ENCODE measurements at places on chromosomes 6 and 20.
A peak's percentile ranks its signal among the peaks of the same experiment; 100 is the strongest.

DNA sequence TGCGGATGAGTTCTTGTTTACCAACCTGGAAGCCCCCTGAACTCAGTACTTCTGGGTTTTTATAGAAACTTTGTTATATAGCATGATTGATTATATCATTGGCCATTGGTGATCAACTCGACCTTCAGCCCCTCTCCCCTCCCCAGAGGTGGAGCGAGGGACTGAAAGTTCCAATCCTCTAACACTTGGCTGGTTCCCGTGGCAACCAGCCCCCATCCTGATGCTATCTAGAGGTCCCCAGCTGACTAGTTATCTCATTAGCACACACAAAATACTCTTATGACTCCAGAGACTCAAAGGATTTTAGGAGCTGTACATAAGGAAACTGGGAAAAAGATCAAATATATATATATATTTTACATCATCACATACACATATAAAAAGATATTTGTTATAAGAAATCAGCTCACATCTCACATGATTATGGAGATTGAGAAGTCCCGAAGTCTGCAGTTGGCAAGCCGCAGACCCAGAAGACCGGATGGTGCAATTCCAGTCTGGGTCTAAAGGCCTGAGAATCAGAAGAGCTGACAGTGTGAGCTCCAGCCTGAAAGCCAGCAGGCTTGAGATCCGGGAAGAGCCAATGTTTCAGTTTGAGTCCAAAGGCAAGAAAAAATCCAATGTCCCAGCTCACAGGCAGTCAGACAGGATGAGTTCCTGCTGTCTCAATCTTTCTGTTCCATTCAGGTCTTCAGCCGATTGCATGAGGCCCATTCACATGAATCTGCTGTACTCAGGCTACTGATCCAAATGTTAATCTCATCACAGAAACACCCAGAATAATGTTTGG is 179.3 kb upstream of the DTNBP1 start:
- DNase-seq = no peak

DNA sequence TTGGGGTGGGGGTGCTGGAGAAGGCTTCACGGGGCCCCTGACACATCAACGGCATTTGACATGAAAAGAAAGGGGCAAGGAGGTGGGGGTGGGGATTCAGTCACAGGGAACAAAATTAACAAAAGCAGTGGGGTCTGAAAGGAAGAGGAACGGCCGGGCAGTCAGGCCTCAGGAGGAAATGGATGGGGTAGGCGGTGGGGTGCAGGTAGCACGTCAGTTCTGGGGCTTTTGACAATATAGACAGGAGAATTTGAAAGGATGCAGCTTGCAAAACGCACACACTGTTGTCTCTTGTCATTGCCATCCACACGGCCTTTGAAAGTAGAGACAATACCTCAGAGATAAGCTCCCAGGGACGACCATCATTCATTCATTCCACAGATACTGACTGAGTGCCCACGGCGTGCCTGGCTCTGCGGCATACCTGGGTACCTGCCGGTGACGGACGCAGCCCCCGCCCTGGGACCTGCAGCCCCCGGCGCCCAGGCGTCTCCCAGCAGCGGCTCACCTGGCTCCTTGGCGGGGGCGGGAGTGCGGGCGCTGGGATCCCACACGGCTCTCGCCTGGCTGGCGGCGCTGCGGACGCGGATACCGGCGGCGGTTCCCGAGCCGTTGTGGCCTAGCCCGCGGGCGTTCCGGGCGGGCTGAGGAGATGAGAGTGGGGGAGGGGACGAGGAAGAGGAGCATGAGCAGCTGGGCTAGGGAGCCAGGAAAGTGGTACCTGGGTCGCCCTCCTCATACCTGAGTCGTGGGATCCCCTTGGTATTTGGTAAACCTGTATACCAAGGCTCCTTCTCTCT is at the start of gene SLC26A8:
Gene SLC26A8, minus strand, starts transcription at position 646 of the 800 bp plus-strand sequence. CDS start 4,934 bp downstream, outside the sequence.
- no peak for DNase-seq

DNA sequence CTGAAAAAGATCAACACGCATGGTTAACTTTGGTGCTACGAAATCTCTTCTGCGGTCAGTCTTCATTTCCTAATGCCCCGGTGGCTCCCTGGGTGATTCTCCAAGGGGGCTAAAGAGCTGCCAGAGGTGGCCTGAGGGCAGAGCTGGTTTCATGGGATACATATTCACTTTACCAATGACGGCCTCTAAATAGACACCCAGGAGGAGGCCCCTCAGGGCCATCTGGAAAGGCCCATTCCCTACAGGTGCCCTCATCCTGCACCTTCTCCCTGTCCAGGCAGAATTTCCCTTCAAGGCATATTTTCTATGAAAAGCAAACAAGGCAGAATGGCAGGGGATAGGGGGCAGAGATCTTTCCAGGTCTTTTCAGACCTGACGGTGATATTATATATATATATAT is 12.5 kb downstream of the BNIP5 start:
- no peak for DNase-seq

DNA sequence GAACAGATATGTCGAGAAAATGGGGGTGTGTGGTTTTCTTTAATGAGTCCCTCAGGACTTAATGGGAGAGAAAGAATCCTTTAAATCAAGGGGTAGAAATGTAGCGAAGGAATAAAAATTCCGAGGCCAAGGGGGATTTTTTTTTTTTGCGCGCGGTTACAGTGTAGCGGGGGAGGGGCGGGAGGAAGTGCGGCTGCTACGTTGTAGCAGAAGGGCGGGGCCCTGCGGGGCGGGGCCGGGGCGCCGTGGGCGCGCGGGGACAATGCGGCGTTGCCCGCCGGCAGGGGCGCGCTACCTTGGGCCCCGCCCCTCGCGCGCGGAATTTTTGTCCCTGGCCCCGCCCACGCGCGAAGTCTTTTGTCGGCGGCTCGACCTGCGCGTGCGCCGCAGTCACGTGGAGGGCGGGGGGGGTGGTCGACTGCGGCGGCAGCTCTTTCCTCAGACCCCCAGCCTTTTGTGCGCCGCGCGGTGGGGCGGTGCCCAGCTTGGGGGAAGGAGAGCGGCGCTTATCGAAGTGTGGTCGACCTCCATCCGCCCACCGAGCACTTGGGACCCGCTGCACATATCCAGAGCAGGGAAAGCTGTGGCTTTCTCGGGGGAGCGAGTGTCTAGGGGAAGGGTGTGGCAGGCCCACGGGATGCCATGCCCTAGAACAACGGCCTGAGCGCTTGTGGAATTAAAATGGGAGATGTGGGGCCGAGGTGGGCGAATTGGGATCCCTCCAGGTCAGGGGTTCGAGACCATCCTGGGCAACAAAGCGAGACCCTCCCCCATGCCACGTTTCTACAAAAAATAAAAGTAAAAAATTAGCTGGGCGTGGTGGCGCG is 1.3 kb downstream of the TUBB start:
- peak; percentile 93 for DNase-seq

DNA sequence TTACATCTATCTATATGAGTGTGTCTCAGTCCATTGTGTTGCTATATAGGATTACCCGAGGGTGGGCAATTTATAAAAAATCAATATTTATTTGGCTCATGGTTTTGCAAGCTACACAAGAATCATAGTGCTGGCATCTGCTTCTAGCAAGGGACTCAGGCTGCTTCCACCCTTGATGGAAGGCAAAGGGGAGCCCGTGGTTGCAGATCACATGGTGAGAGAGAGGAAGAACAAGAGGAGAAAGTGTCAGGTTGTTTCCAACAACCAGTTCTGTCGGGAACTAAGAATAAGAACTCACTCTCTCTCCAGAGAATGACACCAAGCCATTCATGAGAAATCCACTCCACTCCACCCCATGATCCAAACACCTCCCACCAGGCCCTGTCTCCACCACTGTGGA is 48.2 kb upstream of the TENT5A start:
- no peak for DNase-seq

- DNase-seq = no peak
Measured at GRCh38 chr20:45372646-45373352, 5.3 kb downstream of the TP53TG5 start.

DNA sequence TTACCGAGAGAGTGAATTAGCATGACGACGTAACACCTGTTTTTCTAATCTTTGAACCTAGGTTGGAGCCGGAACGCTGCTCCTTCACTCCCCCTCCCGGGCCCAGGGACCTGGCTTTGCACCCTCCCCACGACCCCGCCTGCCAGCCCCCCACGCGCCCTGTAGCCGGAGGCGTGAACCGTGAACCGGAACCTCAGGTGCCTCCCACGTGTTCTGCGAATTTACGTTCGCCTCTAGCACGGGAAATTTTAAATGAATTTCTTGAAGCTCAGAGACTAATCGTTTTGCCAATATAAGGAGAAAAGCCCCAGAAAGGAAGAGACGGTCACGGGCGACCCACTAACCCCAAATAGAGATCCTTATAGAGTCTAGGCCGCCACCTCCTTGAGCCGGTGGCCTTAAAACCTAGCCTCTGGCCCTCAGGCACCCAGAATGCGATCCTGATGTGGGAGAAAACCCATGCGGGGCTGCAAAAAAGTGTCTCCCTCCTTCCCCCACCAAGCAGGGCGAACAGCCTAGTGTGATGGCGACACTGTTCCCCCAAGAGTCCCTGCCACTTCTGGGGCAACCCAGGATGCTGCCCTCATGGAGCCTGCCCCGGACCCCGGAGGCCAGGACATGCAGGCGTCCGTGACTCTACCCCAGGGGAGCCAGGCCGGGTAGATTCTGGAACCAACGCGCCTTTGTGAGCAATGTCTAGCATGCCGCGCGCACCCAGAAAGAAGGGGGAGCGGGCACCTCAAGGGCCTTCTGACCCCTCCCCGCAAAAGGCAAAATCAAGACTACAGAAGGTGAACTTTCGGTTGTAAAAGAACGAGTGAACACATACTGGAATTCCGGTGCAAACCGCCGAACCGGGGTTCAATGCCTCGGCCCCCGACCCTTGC is 2.7 kb upstream of the SIM1 start:
- DNase-seq = no peak

DNA sequence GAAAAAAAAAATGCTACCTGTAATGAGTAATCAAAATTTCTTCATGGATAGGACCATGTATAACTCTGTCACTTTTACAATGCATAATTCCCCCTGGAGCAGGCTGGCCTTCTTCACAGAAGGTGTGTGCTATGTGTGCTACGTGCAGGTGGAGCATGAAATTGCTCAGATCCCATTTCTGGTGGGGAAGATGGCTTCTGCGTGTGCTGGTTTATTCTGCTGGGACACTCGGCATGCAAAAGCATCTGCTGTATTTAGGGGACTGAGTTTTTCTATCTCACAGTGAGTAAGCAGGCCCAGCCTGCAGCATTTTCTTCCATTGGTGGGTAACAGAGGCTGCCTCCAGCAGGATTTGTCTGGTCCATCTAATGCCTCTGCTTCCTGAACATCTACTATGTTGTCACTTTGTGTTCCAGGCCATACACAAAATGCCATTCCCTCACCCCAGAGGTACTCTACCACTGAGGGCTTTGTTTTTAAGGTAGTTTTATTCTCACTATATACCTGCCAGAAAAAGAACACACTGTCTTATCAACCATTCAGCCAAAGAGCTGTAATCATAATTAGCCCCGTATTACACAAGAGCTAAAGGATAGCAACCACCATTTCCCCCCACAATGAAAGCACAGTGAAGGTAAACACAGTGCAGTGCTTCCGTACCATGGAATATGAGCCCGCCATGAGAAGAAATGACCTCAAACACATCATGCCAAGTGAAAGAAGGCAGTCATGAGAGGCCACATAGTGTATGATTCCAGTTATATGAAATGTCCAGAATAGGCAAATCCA is 62.4 kb downstream of the SYNDIG1 start:
- no peak for DNase-seq

GRCh38 chr20:55515832-55516231 is 489.5 kb downstream of the CBLN4 start:
- no peak for DNase-seq

- no peak for DNase-seq
Measured at GRCh38 chr6:79420054-79420453, 117.2 kb downstream of the LCA5 start.

- no peak for DNase-seq
Measured at GRCh38 chr20:44053046-44053445, 133.9 kb downstream of the JPH2 start.

GRCh38 chr6:133551847-133552341 is 310.7 kb downstream of the EYA4 start:
- DNase-seq = no peak

GRCh38 chr6:113392551-113393055 is 464.5 kb upstream of the MARCKS start:
- DNase-seq = no peak

- no peak for DNase-seq
Measured at GRCh38 chr20:62959101-62959971, 6.8 kb downstream of the SLC17A9 start.

DNA sequence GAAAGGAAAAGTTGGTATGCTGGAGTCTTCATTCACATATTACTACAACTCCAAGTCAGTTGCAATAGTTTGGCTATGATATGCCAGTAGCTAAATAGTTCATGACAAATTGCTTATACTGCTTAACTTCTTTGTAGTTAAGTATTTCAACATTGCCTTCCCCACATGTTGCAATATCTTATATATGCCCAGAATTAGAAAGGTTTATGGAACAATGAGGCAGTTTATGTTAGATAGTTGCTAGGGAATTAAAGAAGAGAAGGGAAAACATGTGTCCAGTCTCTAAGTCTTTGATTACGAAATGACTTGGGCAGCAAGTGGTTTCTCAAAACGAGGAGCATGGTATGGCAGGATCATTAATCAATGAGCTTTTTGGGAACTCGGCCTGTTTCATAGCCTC is 145.8 kb downstream of the PLCB4 start:
- DNase-seq = no peak

- DNase-seq = no peak
Measured at GRCh38 chr20:56925831-56926170, 296.7 kb downstream of the TFAP2C start.

DNA sequence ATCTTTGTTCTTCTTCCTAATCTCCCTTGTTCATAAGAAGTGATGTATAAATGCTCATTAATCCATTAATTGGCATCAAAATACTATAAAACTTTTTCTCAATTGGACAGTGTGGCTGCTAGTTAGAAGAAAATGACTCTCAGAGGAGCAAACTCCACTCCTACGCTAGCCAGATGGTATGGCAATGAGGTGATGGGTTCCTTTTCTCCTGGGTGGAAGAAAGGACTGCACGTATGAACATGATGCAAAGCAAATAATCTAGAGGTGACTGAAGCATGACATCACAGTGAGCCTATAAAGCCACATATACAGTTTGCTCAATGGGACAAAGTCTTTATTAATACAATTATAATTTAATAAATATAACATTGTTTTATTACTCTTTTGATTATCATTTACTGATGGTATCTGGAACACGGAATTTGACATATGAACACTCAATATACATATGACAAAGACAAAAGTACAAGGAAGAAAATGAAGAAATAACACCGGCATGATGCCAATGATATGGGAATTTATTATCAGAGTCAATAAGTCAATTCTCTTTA is 46.4 kb upstream of the FAM83B start:
- no peak for DNase-seq

GRCh38 chr20:51745804-51746203 is 22.4 kb downstream of the ATP9A start:
- DNase-seq = no peak

GRCh38 chr20:40636486-40636885 is 52.5 kb downstream of the MAFB start:
- no peak for DNase-seq

GRCh38 chr6:31851485-31851832 is 11.2 kb downstream of the NEU1 start:
- no peak for DNase-seq

GRCh38 chr6:72365773-72366172 is 256.1 kb upstream of the KCNQ5 start:
- DNase-seq = no peak

GRCh38 chr6:119334535-119335264 is 14.9 kb downstream of the MAN1A1 start:
- DNase-seq = no peak
